WERI-Rb-1 (cell line): ENCODE measurements at places on chromosomes 5 and 9.

DNA sequence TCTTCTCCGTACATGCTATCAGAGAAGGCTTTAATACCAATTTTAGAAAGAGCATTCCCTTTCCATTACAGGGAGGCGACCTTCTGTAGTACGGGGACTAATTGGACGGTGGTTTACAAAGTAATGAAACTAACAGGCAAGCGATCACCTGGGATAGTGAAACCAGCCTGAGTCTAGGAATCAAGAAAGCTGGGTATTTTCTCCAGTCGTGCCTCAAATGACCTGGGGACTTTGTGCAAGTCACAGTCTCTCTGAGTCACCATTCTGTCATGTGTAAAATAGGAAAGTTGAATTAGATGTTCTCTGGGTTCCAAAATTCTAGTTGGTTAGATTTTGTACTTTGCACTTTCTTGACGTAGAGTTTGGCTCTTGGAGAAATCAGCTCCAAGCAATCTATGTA, 22.7 kb upstream of the SSBP2 start:
- DNase-seq = no peak

GRCh38 chr5:98605426-98605825, 168.0 kb upstream of the RGMB start:
- no peak for DNase-seq

DNA sequence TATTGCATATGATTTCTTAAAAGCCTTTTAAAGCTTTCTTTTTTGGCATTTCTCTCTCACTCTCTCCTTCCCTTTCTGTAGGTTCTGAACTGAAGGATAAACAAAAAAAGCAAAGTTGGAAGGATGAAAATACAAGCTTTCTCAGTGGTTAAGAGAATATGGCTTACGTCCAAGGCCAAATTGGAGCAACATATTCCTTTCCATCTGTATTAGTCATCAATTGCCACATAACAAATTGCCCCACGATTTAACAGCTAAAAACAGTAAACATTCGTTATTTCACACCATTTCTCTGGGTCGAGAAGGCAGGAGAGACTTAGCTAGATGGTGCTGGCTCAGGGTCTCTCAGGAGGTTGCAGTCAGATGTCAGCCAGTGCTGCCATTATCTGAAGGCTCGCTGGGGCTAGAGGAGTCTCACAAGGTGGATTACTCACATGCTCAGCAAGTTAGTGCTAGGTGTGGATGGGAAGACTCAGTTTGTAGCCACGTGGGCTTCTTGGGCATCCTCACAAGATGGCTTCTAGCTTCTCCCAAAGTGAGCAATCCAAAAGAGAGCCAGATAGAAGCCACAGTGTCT, 2.0 kb upstream of the ROR2 start:
- DNase-seq = no peak

DNA sequence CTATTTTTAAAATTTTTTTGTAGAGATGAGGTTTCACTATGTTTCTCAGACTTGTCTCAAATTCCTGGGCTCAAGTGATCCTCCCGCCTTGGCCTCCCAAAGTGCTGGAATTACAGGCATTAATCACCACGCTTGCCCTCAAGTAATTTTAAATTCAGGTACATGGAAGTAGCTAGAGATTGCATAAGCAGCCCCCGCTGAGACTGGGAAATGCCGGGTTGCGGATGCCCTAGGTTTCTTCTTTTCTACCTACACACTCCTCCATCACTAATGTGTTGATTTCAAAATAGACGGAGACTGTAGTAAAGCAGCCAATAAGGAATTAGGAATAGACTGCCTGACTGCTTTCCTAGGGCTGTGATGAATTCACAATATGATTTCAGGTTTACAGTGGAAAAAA, 202.4 kb downstream of the FANCC start:
- no peak for DNase-seq

GRCh38 chr9:124280176-124280691, 22.5 kb downstream of the NEK6 start:
- DNase-seq = no peak

DNA sequence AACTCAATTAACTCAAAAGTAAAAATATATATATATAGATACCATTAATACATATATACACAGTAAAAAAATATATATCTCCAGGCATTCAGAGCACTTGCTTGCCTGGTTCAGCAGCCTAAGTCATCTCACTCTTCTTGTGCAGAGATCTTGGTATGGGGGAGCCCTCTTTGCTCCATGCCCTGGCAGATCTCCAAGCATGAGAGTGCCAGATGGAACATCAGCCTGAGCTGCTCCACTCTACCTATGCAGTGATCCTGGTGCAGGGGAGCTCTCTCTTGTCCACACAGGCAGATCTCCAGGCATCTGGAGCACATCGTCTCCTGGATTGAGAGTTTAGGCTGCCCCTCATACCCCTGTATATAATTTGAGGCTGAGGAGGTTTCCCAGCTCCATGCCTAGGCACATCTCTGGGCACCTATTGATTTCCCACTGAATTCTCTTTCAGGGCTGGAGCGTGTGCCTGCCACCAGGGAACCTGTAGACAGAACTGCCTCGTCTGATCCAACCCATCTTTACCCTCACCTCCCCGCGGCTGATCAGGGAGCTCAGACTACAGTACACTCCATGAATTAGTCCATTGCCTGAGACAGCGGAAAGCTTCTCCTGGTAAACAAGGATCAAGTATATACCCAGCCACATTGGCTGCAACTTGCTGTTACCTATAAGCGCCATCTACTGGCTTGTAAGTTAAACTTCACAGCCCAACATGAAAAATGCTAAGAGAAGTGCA, 342.4 kb upstream of the GRIA1 start:
- DNase-seq = peak; percentile 66

GRCh38 chr9:121861501-121862180, 210.2 kb downstream of the DAB2IP start:
- DNase-seq = peak; percentile 95

DNA sequence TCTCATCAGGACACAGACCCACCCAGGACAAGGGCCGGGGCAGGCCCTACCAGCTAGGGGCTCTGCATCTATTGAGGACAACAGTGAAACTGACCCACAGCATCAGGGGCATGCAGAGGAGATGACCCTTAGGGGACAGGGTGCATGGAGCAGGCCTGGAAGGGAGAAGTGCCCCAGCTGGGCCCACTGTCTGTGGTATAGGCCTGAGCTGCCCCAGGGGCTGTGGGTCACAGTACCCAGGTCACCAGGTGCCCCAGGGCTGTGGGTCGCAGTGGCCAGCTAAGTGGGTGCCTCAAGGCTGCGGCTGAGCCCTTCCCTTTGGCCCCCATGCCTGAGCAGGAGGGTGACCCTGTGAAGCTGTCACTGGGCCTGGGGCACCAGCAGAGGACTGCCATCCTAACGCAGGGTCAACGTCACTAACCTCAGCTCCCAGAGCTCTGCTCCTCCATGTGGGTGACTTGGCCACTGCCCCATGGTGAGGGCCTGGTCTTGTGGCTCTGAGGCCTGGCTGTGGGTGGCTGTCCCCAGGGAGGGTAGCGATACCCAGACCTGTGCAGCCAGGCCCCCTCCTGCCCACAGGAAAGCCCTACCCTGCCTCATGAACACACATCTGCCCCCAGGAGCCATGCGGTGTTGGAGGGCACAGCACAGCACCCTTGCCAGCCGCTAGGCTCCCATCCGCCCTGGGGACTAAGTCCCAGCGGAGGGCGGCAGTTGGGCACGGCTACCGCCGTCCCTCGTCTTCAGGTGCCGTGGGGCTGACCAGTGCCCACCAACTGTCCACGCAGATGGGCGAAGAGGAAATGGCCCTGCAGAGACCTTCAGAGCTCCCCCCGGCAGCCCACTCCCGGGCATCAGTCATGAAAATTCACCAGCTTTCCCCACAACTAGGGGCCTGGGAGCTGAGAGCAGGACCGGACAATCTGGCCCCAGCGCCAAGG, 4.9 kb downstream of the EDF1 start:
- no peak for DNase-seq

- DNase-seq = peak; percentile 9
These were observed 747.3 kb upstream of the C9orf72 start for GRCh38 chr9:28320616-28321015.

DNA sequence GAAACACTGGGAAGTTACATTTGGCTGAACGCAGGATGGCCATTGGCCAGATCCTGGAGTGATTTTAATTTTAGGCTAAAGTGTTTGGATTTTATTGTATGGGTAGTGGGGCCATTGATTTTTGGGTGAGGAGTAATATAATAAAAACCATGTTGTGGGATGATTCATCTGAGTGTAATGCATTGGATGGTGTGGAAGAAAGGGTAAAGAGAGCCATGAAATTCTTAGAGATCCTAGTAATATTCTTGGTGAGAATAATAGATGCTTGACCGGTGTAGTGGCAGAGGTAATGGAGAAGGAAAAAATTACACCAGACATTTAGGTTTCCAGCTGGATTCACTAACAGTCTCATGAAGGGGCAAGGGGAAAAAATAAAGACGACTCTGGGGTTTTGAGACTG, 158.1 kb downstream of the NPR3 start:
- DNase-seq = no peak

DNA sequence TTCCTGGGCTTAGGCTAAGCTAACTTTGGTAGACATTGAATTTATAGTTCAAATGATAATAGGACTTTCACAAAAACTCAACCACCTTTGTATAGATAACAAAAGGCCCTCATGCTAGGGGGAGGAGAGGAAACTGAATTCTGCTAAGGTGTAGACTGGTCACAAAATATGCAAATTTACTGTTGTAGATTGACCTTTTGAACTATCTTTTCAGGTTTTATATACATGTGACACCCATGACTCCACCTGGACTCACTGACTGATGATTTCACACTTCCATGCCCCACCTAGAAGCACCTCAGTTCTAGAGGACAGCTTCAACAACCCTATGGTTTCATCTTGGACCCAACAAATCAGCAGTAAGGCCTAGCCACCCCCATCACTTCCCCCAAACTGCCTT, 165.7 kb downstream of the CEMIP2 start:
- no peak for DNase-seq

GRCh38 chr5:158064334-158065123, 205.6 kb upstream of the CLINT1 start:
- DNase-seq = no peak

- DNase-seq = no peak
These were observed 70.3 kb upstream of the MAP1B start for GRCh38 chr5:72036951-72037350.
